ENCODE measurements at places on chromosomes 1 and 21.

- DNase-seq, result no peak
Measured at GRCh38 chr1:205224736-205225135, 3.0 kb upstream of the TMCC2 start.

DNA sequence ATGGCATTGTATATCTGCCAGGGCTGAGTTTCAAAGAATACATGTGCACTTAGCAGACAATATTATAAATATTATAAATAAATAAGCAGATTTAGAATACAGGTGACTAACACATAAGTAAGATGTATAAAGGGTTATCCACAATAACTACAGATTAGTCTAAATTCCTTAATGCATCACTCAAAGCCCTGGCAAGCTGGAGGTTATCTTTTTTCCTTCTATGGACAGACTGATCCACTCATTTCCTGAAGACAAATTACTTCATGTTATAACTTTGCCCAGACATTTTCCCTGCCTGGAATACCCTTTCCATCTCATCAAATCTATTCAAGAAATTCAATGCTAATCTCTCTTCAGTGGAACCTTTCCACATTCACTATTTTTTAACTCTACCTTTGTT is 38.8 kb downstream of the LUZP1 start:
- DNase-seq, result peak; percentile 55

DNA sequence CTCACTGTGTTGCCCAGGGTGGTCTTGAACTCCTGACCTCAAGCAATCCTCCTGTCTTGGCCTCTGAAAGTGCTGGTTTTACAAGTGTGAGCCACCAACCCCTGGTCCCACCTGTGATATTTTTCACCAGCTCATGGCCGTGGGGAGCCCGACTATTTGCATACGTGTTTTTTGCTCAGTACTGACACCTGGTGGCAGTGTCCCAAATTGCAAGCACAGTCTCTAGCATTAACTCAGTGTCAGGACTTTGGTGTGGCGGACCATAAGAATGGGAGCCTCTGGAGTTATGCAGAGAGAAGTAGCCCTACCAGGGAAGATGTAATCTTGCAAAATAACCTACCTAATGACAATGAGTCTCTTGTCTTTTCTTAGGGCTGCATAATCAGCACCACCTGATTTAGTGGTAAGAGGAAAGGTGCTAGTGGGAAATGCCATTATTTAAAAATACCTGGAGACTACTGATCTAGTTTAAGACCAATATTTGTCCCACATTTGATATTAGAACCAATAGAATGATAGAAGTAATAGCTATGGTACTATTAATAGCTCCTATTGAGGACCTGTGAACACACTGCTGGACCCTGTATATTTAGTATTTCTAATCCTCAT is 305.4 kb downstream of the DISC1 start:
- DNase-seq, result no peak

GRCh38 chr21:35095859-35096291 is 46.8 kb upstream of the RUNX1 start:
- peak; percentile 78 for DNase-seq

GRCh38 chr1:239155466-239156091 is 230.8 kb upstream of the CHRM3 start:
- DNase-seq, result no peak

DNA sequence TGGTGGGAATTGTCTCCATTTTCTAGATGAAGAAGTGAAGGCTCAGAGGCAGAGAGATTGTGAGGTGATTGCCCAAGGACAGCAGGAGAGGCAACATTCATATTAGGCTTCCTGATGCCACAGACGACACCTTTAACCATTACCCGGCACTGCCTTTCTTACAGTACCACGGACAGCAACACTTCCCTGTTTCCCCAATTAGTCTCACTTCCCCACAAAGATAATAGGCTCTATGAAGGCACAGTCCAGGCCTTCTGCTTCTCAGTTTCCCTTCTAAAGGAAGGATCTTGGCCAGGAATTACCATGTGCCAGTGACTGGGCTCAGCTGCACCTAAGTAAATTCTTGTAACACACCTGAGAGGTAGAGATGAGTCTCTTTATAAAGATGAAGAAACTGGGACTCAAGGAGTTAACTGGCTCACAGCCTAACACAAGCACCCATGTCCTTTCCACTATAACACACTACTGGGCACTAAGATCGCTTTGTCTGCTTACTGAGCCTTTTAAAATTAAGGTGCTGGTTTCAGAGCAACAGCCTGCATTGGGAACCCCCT is 9.6 kb downstream of the IGSF9 start:
- DNase-seq, result peak; percentile 37

DNA sequence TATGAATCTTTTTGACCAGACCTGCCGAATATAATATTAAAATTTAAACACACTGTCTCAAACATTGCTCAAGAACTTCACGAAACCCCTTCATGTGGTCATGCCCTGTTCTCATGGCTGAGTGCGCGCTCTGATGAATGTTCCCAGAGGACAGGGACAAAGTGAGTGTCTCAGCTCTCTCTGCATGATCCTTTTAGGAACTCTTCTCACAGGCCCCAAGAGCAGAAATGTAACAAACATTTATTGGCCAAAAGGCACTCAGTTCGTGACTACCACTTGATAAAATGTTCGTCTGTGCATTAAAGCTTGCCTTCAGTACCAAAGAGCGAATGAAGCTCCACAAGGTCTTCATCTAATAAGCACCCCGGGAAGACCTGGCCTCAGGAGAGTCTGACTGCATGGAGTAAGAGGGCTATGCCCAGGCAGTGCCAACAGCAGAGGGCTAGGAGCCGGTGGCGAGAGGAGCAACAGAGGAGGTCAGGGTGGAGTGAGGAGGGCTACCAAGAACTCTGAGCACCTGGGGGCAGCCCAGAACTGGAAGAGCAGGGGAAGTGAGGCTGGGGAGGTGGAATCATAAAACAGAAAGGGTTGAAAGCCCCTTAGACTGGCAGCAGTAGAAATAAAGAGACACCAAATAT is 171.1 kb downstream of the RHOU start:
- DNase-seq, result no peak

DNA sequence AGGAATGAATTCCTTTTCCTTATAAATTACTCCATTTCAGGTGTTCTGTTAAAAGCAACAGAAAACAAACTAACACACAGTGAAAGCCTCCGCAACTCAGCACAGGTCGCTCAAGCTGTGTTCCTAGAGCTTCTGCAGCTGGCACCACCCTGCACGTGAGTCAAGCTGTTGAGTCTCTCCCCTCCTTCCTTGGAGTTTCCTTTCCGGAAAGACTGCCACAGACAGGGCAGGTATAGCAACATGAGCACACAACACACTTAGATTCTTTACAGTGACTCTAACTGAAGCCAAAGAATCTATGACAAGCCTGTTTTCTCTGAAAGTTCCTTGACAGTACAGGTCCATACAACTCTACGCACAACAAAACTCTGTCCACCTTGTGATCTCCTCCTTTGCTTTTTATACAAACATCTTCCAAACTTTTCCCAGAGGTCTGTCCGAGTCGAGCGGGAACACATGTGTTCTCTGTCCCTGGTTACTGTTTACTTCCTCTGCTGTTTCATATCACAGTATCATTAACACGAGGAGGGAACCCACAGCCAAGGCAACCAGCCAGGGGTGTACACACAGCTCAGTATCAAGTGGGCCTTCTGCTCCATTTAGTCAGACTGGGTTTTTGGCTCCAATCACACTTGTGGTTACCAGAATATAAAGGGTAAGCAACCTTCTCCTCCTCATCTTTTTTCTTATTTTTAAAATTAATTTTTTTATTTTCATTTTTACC is 38.7 kb upstream of the DESI2 start:
- no peak for DNase-seq

DNA sequence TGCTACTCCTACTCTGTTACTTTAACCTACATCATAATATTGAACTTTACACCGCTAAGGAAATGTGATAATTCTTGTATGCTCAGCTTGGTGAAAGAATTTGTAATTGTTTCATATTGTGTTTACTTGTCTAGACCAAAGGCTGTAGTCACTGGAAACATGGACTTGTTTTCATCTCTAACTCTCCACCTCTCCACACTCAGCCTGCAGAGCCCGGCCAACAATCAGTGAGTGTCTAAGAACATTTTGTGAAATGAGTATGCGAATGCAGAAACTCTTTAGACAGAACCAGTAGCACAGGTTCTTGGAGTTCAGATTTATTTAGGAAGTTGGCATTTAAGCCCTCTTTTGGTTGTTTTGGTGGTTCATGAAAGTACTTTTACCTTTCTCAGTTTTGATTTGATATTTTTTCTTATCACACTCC is 3.2 kb upstream of the RWDD3 start:
- DNase-seq, result no peak

DNA sequence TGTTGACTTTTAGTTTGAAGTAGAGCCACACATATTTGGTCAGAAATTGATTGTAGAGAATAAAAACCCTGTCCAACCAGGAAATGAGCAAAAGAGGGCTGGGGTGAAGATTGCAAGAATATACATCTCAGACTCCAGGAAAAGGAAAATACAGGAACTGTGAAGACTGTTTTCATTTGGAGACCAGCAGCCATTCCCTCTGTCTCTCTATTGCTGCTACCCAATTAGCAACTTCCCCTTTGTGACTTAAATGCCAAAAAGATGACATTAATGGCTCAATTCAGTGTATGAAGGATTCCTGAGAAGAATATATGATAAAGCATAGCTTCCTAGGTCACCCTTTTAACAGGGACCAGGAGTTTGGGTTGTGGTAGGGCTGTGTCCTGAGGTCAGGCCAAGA is 31.6 kb upstream of the CEP350 start:
- DNase-seq, result no peak

- DNase-seq, result peak; percentile 35
Measured at GRCh38 chr1:163866564-163866963, 544.8 kb downstream of the NUF2 start.

DNA sequence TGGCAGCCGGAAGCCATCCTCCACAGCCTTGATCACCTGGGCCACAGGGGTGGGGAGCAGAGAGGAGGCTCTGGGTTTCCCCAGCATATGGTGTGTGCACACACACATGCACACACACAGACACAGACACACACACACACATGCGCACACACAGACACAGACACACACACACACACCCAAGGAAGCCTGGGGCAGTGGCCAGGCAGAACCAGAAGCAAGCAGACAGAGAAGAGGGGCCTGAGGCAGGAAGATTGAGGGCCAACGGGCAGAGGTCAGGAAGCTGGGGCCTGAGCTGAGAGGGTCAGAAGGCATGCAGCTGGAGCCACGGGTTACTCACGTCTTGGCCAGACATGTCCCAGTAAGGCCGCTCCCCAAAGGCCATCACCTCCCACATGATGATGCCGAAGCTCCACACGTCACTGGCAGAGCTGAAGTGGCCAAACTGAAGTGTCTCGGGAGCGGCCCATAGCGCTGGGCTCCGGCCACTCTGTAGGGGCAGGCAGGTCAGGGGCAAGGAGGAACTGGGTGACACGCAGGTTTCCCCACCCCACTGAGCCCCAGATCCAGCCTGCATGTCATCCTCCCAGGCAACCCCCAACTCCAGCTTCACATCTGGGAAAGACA is 27.4 kb downstream of the CDCA8 start:
- no peak for DNase-seq

GRCh38 chr1:228487336-228488124 is at the start of gene RNF187:
Gene RNF187 (plus strand): TSS chr1:228487382.
- DNase-seq, result no peak

- no peak for DNase-seq
Measured at GRCh38 chr1:58735586-58735985, 35.7 kb upstream of the MYSM1 start.

DNA sequence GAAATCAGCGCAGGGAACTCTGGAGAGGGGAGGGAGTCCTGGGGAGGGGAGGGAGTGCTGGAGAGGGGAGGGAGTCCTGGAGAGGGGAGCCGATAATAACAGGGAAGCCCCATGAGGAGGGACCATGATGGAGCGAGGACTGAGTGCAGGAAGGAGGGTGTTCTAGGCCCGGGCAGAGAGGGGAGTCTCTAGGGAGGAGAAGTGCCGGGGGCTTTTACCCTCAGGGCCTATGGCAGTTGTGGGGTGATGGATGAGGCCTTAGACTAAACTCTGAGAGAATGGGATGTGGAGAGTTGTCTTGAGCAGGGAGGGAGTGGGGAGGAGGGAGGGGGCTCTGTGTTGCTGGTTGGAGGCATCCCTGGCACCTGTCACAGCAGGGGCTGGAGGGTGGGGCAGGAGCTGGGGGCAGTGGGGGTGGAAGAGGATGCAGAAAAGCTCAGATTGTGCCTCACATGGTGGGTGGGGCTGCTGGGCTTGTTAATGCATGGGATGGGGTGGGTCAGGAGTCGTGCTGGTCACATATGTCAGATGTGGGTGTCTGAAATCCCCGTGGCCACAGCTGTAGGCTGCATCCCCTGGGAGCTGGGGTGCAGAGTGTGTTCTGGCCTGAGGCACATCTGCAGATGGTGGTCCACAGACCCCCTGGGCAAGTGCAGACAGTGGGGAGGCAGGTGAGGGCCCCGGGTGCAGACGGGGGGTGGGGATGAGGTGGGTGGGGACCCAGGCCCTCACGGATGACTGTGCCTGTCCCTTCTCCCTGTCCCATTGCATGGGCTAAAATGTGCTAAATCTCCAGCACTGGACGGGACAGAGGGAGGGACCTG is 88.4 kb upstream of the COL6A1 start:
- no peak for DNase-seq

- peak; percentile 97 for DNase-seq
Measured at GRCh38 chr1:87956072-87956471, 627.4 kb downstream of the LMO4 start.

All from EH (cell line).